ENCODE measurements at places on chromosomes 11 and 22. TPM values are rescaled to one million over a fixed set of nuclear protein-coding genes. Genes with fewer than 3 reads are reported as not detected.

GRCh38 chr22:41198027-41198580 lies 7.0 kb upstream of the L3MBTL2 start:
- DNase-seq = no peak

DNA sequence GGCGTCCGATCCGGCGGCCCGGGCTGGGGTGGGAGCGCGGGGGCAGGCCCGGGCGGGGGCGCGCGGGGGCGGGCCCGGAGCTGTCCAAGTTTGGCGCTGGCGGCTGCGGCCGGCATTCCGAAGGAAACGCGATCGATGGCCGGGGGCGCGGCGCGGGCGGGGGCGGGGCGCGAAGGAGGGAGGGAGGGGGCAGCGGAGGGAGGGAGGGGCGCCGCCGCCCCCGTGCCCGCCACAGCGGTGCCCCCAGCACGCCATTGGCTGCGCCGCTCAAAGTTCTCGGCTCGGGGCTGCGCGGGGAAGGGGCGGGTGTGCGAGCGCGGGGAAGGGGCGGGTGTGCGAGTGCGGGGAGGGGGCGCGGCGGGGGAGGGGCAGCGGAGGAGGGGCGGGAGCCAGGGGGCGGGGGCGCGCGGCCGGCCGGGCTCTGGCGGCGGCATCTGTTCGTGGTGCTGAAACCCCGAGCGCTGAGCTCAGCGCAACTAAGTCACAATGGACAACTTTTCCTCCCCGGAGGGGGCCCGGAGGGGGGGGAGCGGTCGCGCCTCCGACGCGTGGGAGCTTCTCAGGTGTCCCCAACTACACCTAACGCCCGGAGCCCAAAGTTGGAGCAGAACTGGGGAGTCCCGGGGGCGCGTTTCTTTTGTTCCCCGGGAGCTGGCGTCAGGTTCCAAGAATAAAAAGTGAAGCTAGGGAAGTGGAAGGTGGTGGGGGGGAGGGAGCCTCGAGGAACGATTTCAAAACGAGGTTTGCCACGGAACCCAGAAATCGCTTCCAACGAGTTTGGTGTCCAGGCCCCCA lies 2.2 kb downstream of the PHF21B start:
- DNase-seq = no peak

DNA sequence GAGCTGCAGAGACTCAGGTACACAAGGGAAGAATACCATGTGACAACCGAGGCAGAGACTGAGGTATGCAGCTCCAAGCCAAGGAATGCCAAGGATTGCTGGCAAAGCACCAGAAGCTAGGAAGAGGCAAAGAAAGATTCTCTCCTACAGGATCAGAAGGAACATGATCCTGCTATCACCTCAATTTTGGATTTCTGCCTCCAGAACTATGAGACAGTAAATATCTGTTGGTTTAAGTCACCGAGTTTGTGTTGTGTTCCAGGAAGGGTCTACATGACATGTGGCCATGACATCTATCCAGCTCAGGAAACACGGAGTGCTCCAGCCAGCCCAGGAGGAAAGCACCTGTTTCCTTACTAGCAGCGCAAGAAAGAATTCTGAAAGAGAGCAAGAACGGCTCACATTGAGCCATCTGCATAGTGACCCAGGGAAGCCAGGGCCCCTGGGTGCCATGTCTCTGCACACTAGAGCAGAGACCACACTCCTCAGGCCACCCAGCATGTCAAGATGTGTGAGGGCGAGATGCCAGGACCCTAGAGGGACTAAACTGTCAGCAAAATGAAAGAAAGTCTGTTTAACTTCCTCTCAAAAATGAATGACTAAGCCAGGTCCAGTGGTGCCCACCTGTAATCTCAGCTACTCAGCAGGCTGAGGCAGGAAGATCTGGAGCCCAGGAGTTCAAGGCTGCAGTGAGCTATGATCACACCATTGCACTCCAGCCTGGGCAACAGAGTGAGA lies 35.6 kb upstream of the GALNT18 start:
- no peak for DNase-seq

GRCh38 chr22:47290706-47291430 lies 528.4 kb downstream of the TBC1D22A start:
- no peak for DNase-seq

GRCh38 chr11:1499261-1499890 lies 12.8 kb upstream of the MOB2 start:
- no peak for DNase-seq

GRCh38 chr11:60087239-60087638 lies 1.2 kb upstream of the MS4A2 start:
- DNase-seq = no peak

GRCh38 chr11:117510646-117511045 lies 183.0 kb downstream of the CEP164 start:
- no peak for DNase-seq

- no peak for DNase-seq
Measured at GRCh38 chr11:60855726-60856633, at the start of gene PTGDR2. TSS of gene PTGDR2 (minus strand) at chr11:60855950. CDS start at chr11:60853722, 2,228 bp downstream.

GRCh38 chr11:4065601-4066377 lies 28.8 kb upstream of the RRM1 start:
- DNase-seq = no peak

DNA sequence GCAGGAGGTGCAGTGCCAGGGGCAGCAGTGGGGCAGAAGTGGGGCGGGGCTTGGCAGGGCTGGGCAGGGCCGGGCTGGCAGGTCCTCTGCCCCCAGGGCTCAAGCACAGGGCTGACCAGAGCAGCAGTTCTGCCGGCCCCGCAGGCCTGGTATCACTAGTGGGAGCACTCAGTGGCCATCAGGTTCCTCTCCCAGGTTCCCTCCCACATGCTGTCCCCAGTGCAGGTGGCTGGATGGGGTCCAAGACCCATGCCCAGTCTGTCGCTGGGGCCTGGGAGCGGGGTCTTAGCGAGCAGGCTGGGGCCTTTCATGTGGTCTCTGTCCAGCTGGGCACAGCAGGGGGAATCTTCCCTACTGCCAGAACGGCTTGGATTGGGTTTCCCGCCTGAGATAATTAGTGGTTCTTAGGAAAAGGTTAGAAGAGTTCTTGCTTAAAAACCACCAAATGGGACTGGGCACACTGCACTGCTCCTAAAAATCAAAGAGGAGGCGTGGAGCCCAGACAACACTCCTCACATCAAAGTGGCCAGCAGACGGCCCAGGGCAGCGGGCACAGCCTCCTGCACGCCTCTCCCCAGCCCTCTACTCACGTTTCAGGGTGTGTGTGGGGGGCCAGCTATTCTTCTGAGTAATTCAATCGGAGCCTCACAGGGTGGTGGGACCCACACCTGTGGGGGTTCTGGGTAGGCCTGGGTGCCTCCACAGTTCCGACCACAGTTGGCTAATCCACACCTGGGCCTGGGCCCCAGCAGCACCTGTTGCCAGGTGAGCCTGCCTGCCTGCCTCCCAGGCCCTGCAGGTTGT lies 45.6 kb downstream of the TPCN2 start:
- DNase-seq = no peak

DNA sequence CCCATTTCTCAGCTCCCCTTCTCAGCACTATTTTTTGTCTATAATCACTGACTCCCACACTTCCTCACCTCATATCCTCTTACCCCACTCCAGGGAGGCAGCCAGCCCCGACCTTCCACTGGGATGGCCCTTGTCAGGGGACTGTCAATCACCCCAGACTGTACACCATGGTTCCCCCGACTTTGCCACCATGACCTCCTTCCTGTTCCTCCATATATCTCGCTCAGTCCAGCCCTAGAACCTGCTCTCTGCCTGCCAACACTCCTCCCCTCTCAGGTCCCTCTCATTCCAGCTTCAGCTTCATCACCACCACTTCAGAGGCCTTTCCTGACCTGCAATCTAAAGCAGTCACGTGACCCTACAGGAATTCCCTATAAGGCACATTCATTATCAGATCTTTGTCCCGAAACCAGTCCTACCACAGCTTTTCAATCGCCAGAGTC lies 16.5 kb downstream of the PRPF19 start:
- DNase-seq = no peak

DNA sequence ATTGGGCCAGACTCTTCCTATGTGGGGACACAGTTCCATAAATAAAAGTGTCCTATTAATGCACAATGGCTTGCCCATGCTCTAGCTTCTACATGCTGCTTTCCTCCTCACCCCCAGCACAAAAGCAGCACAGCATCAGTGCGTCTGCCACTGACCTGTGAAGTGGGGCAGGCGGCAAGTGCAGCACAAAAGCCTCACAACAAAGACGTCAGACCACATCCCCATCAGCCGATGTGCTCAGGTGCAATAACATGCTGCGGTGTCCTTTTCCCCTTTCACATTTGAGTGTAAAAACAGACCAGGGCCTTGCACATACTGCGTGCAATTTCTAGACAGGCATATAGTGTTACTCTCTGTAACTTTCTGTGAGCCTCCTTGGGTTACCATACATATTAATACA lies 12.8 kb downstream of the DKK3 start:
- no peak for DNase-seq

DNA sequence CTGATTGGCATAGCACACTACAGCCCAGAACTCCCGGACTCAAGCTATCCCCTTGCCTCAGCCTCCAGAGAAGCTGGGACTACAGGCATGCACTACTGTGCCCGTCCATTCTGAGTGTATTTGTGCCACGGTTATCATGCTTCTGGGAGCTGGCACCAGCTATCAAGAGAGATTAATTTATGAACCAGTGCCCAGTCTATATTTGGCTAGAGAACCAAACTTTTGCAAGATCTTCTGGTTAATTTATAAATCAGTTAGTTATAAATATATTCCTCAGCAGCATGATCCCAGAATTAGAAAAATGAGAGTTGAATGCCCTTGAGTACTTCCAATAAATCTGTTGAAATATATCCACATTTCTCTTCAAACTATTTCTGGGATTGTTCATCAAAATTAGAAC lies 67.5 kb upstream of the OR5AN1 start:
- DNase-seq = no peak

GRCh38 chr11:64451856-64452255 lies 92.9 kb downstream of the RPS6KA4 start:
- no peak for DNase-seq

- no peak for DNase-seq
Measured at GRCh38 chr11:10762185-10762584, 11.1 kb downstream of the CTR9 start.

DNA sequence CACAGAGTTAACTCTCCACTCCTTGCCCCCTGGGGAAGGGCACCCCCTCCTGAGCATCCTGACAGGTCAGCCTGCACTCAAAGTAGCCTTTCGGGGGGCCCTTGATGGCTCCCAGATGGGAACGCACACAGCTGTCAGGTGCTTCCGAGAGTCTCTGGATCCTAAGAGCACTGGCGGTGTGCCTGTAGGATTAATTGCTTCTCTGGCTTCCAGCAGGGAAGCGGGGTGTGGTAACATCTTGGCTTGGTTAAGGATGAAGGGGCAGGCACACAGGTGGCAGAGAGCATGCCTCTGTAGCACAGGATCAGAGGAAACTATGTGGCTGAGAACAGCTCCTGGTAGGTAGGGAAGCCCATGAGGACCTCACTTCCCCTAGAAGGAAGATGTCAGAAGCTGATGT lies 199.8 kb downstream of the MIAT start:
- no peak for DNase-seq

DNA sequence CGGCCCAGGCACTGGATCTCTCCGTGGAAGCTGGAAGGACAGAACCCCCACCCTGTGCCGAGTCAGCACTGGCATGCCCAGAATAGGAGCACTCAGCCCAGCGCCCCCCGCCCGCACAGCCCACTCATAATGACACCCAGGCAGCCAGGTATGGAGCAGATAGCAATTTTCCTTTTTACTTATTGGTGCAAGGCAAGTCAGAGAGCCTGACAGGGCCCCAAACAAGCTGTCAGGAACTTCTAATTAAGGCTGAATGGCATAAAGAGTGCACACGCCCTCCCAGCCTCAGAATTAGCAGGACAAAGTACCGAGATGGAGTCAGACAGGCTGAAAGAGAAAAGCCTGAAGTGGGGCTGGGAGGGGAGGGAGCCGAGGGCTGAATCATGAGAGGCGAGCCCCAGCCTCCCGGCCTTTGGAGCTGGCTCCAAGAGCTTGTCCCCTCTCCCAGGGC lies 76.9 kb downstream of the DSCAML1 start:
- no peak for DNase-seq

- DNase-seq = no peak
Measured at GRCh38 chr11:116312570-116313391, 460.0 kb downstream of the BUD13 start.

DNA sequence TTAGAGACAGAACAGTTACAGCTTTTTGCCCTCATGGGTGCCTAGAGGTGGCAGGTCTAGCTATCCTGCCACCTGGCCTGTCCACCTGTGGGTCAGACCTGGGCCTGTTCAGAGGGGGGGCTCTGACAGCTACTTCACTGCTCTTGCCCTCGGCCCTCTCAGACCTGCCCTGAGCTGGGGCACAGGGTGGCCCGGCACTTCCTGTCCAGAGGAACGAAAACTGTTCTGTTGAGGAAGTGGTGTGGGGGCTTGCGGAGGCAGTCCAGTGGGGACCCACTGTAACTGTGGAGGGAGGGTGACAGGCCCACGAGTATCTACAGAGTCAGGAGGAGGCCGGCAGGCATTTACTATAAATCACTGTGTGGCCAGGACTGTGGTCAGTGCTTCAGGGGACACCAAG lies 16.2 kb downstream of the TESMIN start:
- DNase-seq = no peak

- no peak for DNase-seq
Measured at GRCh38 chr22:19430890-19431541, 517 bp downstream of the HIRA start.

DNA sequence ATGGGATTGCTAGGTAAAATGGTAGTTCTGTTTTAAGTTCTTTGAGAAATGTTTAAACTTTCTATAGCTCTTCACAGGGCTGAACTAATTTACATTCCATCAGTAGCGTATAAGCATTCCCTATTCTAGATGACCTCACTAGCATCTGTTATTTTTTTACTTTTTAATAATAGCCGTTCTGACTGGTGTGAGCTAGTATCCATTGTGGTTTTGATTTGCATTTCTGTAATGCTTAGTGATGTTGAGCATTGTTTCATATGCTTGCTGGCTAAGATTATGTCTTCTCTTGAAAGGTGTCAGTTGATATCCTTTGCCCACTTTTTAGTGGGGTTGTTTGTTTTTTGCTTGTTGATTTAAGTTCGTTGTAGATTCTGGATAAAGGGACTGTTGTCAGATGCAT lies 35.9 kb downstream of the MMP27 start:
- DNase-seq = no peak

- no peak for DNase-seq
Measured at GRCh38 chr22:46810856-46811786, 48.7 kb downstream of the TBC1D22A start.

Gene PANX1
- 25.2 TPM for polyA plus RNA-seq

Gene CDC42BPG
- polyA plus RNA-seq = 4.4 TPM

Gene CREB3L1
- 20.9 TPM for polyA plus RNA-seq

Gene CDC42EP2
- polyA plus RNA-seq = 15.0 TPM

Gene KRTAP5-2
- not detected for polyA plus RNA-seq

Gene YPEL1
- polyA plus RNA-seq = 18.5 TPM

Gene TMA7B
- 0.27 TPM for polyA plus RNA-seq

Gene KCNK4
- polyA plus RNA-seq = 0.16 TPM

Gene OR10G4
- not detected for polyA plus RNA-seq

Gene ANO5
- polyA plus RNA-seq = 0.45 TPM

Gene ZNF74
- polyA plus RNA-seq = 13.6 TPM

Gene KDELR3
- 16.7 TPM for polyA plus RNA-seq

Gene CNIH2
- polyA plus RNA-seq = 3.6 TPM

Gene AQP11
- polyA plus RNA-seq = 2.6 TPM

Gene ALDH3B1
- polyA plus RNA-seq = 3.0 TPM

All from left renal pelvis (tissue), 4 donors.